Stimulated activated CD8-positive, alpha-beta memory T cell treated with anti-CD3 and anti-CD28 coated beads, Interleukin-4, amount 100 ng/mL, for 24 hours (primary cell): ENCODE measurements at places on chromosomes 11 and 22.

DNA sequence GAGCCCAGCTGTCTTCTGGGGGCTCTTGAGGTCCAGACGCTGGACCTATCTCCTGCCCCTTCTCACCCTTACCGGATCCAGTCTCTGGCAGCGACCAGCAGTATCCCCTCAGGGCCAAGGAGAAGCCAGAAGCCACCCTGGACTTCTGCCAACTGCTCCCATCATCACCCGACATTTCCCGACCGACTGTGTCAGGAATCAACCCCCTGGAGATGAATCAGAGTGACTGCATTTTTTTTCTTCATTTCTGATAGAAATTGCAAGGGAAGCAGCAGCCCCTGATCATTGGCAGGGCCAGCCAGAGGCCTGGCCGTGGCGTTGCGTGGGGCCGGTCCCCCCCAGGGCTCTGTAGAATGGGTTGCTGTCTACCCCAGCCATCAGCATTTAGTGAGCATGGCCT is 5.2 kb upstream of the LIF start:
- DNase-seq = no peak

GRCh38 chr11:17165247-17165890 is 42.4 kb downstream of the PIK3C2A start:
- DNase-seq = no peak

DNA sequence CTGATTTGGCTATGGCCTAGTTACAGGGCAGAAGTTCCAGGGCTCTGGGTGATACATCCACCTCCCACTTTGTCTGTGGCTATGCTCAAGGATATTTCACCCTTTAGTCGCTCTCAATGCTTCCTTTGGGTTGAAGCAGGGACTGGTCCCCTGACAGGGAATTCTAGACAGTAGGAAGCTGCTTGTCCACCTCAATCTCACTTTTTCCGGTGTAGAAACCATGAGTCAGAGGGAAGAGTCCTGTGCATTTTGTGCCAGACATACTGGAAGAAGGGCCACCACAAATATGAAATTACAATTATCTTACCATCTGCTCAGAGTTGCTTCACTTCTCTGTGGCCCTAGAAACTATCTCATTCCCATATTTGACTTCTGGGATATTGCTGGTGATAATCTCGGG is 413.7 kb upstream of the FAT3 start:
- no peak for DNase-seq

- DNase-seq = no peak
Measured at GRCh38 chr22:44754998-44755397, 2.6 kb downstream of the ARHGAP8 start.

GRCh38 chr22:27859336-27859735 is 57.8 kb upstream of the MN1 start:
- DNase-seq = no peak
